ENCODE measurements at places on chromosomes 11 and 22.

DNA sequence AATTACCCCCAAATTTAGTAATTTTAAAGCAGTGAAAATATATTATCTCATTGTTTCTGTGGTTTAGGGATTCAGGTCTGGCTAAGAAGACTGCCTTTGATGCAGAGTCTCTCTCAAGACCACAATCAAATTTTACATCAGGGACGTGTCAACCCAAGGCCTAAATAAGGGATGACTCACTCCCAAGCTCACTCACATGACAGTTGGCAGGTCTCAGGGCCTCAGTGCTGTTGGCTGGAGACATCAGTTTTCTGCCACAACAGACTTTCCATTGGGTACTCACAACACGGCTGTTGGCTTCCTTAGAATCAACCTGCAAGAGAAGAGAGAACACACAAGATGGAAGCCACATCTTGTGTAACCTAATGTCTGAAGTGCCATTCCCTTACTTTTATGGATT lies 377.3 kb downstream of the FAM181B start:
- no peak for DNase-seq

- DNase-seq = no peak
Observed at GRCh38 chr11:134045799-134046635, 22.9 kb upstream of the JAM3 start.

DNA sequence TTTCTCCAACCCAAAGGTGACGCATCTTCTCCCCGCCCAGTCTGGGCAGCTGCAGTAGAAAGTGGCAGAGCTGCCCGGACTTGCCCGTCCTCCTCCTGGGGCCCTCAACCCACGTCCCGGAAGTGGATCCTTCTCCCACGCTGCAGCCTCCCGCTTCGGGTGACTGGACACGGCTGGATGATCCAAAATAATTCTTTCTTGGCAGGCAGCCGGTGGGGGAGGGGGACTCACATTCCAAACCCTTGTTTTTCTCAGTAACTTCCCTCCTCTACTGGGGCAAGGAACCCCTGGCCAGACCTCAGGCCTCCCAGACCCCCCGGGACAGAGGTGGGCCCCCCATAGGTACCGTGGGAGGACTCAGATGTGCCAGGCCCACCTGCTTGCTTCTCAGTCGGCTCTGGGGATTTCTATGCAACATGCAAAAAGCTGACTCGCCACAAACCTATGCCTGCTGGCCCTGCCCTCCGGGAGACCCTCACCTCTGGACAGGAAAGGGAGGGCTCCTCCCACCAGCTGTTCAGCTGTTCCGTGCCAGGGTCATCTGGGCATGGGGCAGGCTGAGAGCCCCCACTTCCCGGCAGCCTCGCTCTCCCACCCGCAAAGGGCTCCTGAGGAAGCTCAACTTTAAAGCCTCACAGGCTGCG lies 1.4 kb downstream of the PLXNB2 start:
- DNase-seq = no peak

DNA sequence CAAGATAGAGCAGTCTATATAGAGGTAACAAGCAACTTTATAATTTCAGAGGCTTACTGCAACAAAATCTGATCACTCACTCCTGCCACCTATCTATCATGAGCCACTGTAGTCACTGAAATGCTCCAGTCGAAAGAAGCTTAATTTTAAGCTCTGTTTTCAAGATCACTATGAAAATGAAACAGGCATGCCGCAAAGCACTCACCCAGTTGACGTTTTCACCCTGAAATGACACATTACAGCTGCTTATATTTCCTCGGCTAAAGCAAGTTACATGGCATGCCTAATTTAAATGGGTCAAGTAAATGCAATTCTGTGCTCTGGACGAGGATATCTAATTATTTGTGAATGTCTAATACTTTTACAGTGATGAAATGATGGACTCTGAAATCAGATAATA lies 616.3 kb downstream of the FAM181B start:
- no peak for DNase-seq

- no peak for DNase-seq
Observed at GRCh38 chr11:61145228-61146005, 15.8 kb downstream of the VPS37C start.

GRCh38 chr11:57936050-57936418 lies 87.6 kb upstream of the OR9Q1 start:
- DNase-seq = no peak
